ENCODE measurements at places on chromosomes 11 and 22.

DNA sequence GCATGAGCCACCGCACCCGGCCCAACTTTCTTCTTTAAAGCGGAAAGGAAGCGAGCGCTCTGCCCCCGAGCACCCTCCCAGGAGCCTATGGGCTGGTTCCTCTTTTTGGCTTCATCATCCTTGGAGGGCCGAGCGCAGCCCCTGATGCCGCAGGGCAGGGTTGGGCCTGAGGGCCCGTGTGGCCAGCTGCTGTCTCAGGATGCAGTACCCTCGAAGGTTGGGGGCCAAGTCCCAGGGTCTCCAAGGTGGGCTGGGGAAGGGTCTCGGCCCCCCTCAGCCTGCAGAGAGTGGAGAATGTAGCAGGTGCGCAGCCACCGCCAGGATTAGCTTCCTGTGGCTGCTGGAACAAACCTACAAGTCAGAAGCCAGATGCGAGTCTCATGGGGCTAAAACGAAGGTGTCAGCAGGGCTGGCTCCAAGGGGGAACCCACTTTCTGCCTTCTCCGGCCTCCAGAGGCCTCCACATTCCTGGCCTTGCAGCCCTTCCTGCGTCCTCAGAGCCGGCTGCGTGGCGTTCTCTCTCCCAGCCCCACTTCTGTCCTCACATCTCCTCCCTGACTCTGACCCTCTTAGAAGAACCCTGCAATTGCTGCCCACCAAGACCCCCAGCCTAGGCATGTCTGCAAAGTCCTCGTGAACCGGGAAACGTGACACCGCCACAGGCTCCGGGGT, 2.9 kb downstream of the PANX2 start:
- no peak for DNase-seq

GRCh38 chr11:82995235-82995634, 76.5 kb downstream of the RAB30 start:
- DNase-seq = no peak

- DNase-seq = no peak
Measured at GRCh38 chr11:108223348-108224149, 682 bp downstream of the ATM start.

GRCh38 chr11:128483211-128483788, 104.1 kb downstream of the ETS1 start:
- DNase-seq = no peak

GRCh38 chr22:37336579-37336978, 54.3 kb downstream of the CYTH4 start:
- no peak for DNase-seq

Measured in tibial nerve (tissue), 4 donors.